ENCODE measurements at places on chromosomes 3 and 15.
A peak's percentile ranks its signal among the peaks of the same experiment; 100 is the strongest.

- peak; percentile 8 for DNase-seq
Observed at GRCh38 chr3:125512135-125512920, 7.7 kb downstream of the SNX4 start.

DNA sequence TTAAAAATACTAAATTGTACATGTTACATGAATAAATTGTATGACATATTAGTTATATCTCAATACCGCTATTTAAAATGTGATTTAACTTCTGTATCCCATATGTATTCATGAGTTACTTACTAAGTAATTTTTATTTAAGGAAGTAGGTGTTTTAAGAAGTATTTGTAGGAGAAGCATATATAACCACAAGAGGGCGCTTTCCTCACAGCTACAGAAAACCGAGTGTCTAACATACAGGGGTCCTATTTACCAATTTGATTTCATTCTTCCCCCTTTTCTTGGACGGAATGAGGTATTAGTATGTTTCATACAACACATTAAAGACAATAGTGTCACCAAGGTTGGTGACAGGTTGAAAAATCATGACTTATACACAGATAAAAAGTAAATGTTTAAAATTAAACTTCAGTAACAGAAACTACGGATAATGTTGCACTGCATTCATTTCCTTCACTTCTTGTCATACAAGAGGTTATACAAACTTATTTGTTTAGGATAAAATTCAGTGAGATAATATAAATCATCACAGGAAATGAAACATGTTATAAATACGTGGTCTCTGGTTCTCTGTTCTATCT is 253.6 kb downstream of the MAGI1 start:
- DNase-seq: no peak

- DNase-seq: no peak
Observed at GRCh38 chr15:52421029-52421428, 107.7 kb downstream of the MYO5A start.

- DNase-seq: no peak
Observed at GRCh38 chr3:126549861-126550487, 8.8 kb downstream of the C3orf22 start.

All from MG63 (cell line).